ENCODE measurements at places on chromosomes 6 and 20.

DNA sequence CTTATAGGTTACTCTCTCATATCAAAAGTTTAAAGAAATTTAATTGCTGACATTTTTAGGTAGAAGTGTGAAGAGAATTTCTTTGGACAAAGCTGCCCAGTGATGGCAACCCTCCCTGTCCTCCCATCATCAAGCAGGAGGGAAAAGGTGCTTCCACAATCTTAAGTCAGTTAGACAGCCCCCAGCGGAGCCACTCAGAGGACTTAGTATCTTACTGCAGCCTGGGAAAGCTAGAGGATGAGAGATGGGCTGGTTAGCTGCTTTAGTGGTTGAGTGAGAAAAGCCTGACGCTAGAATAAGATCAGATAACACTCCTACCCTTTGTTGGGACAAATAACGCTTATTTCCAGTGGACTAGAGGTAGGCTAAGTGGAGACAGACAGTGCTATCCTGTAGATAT is 227.1 kb downstream of the RFPL4B start:
- no peak for DNase-seq

- DNase-seq, result peak; percentile 13
These were observed 6.1 kb downstream of the EEF1A1 start for GRCh38 chr6:73514746-73515110.

DNA sequence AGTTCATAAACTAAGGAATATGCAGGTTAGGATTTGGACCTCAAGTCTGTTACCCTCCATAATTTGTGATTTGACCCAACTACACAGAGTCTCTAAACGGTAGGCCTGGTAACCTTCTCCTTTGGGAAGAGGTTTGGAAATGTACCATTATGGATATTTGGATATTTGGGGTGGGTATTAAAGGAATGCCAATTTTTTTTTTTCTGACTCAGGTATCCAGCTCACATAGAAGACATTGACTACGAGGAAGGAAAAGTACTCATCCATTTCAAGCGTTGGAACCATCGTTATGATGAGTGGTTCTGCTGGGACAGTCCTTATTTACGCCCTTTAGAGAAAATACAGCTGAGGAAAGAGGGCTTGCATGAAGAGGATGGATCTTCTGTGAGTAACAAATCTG is 70.5 kb downstream of the PHF20 start:
- no peak for DNase-seq

GRCh38 chr6:39964094-39964493 is 29.8 kb upstream of the MOCS1 start:
- DNase-seq, result no peak
